ENCODE measurements at places on chromosomes 12 and 14. TPM values are rescaled to one million over a fixed set of nuclear protein-coding genes. Genes with fewer than 3 reads are reported as not detected.

DNA sequence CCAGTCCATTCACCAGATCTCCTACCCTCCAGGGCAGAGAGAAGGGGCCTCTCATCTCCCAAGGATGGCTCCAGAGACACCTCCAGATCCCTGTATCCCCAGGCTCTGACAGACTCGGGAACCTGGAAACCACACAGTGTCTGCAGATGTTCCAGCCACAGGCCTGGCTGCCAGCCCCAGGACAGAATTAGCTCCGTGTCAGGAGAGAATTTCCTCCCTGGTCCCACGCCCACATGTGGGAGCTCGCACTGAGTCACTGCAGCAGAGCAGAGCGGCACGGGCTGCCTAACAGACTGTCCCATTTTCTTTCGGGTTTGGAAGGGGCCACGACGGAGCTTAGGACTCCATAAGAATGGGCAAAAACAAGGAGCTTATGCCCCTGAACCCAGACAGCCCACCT is 33.6 kb downstream of the CMKLR1 start:
- no peak for DNase-seq

DNA sequence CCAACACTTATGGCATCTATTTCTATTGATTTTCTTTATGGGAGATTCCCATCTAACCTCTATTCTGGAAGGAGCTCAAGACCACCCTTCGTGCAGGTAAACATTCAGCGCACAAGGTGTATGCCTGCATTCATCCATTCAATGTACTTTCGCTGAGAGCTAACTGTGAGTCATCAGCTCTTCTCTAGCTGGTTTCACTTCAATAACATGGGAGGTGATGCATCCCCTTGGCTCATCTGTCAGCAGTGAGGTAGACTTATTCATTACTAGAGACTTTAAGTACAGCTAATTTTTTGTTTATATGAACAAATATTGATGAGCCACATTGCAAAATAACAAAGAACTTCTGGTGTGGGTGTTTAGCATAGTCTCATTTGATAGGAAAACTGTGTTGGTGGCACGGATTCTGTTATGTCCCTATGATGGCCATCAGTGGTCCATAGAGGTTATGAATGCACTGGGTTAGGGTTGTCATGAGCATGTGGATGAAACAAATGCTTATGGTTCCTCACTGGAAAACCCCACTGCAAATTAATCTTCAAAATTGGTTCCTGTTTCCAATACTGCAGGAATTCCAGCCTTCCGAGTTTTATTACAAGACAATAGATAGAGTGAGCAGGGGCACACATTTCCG is 1151.0 kb downstream of the BCL11B start:
- DNase-seq, result no peak

DNA sequence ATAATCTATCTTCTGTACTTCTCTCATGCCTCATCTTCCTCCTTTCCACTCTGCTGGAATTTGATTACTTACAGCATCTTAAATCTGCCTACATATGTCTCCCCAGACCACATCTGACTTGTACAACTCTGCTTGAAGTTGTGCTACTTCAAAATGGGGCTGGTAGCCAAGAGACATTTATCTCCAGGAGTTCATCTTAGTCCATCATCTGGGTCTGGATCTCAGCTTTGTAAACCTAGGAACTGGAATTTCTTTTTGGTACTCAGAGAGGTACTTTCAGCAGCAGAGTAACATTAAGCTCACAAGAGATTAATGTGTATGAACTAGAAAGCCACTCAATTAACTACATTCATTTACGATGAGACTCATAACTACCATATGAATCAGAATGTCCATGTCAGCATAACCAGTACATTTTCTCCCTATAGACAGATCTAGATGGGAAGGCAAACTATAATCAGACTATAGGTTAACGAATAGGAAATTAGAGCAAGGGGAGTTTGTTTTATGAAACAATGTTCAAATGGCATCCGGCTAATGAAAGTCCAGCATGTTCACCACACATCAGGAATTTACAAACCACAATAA is 178.8 kb downstream of the CEP128 start:
- no peak for DNase-seq

GRCh38 chr12:95396849-95397468 is 77.0 kb upstream of the METAP2 start:
- no peak for DNase-seq

DNA sequence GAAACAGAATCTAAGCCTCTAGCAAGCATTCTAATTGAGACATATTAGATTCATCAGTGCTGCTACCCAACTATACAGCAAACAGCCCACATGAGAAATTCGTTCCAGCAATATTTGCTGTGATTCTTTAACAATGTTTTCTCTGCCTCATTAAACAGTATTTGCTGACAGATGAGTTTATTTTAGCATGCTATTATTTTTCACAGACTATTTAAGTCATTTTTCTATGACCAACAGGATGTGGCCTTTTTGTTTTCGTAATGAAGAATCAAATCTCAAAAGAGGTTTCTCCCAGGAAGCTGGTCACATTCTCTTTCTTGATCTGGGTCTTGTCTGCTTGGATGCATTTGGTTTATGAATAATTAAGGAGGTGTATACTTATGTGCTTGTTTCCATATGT is 23.2 kb upstream of the SERPINA12 start:
- no peak for DNase-seq

GRCh38 chr12:124809878-124810277 is 53.8 kb downstream of the SCARB1 start:
- DNase-seq, result no peak

DNA sequence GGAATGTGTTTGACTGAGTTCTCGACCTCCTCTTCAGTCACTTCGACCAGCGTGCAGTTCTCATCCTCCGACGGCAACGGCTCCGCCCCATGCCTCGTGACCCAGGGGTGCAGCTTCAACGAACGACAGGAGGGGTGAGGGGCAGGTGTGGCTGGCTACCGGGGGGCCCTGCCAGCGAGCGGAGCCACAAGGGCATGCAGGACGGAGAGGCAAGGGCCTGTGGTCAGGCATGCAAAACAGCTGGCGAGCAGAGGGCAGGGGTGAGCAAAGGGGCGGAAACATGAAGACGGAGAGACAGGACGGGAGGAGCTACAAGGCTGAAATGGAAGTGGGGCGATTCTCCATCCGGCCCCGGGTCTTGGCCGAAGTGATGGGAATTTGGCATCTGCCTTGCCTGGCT is 38.7 kb downstream of the P2RX4 start:
- DNase-seq, result no peak

DNA sequence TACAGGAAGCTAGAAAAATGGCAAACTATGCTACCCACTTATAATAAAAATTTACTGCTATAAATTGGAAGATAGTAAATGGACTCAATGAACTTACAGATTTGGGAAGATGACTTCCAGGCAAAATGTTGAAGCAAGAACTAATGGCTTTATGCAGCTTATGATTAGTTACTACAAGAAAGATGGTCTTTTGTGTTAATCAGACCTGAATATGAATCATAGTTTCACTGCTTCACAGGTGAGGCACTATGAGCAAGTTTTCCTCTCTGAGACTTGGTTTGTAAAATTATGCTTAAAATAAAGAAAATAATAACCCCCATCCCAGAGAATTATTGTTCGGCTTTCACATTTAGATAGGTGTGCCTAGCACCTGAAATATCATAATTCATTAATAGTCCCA is 19.8 kb upstream of the DCN start:
- DNase-seq, result no peak

- no peak for DNase-seq
Measured at GRCh38 chr14:60984196-60984595, 3.2 kb downstream of the SLC38A6 start.

- no peak for DNase-seq
Measured at GRCh38 chr12:58583529-58583928, 336.8 kb downstream of the LRIG3 start.

DNA sequence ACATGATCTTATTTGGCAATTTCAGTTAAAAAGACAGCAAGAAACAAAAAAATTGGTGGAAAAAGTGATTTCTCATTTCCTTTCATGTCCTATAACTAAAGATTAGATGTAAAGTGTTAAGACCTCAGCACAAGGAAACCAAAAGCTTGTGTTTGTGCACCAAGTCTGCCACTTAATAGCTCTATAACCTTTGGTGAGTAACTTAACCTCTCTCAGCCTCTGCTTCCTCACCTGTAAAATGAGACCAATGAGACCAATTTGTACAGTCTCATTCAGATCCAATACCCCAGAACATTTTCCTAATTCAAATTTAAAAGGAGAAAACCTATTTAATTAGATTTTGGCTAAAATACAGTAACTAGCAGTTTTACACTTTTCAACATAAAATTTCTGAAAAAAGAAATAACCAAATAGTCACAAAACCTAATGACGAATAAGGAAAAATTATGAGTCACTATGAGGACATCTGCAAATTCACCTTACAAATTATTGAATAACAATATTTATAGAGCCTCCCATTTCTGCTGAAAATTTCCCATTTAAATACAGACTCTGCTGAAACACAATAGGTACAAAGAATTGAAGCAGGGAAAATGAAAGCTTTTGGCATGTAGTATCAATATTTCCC is 71.1 kb downstream of the EPS8 start:
- peak; percentile 22 for DNase-seq

DNA sequence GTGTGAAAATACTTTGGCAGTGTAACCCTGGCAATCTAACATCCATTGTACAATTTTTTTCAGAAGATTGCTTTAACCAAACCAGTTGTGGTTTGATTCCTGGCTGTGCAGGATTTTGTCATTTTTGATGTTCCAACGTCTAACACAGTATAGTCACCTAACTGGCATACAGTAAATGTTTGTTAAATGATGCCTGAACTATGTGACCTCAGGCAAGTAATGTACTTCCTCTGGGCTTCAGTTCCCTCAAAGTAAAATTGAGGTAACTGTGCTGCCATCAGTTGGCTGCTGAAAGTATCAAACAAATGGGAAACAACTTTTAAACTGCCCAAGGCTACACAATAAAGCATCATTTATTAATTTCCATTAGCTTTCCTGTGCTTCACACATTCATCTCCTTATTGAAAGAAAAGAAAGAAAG is 4.3 kb downstream of the TM7SF3 start:
- peak; percentile 8 for DNase-seq

DNA sequence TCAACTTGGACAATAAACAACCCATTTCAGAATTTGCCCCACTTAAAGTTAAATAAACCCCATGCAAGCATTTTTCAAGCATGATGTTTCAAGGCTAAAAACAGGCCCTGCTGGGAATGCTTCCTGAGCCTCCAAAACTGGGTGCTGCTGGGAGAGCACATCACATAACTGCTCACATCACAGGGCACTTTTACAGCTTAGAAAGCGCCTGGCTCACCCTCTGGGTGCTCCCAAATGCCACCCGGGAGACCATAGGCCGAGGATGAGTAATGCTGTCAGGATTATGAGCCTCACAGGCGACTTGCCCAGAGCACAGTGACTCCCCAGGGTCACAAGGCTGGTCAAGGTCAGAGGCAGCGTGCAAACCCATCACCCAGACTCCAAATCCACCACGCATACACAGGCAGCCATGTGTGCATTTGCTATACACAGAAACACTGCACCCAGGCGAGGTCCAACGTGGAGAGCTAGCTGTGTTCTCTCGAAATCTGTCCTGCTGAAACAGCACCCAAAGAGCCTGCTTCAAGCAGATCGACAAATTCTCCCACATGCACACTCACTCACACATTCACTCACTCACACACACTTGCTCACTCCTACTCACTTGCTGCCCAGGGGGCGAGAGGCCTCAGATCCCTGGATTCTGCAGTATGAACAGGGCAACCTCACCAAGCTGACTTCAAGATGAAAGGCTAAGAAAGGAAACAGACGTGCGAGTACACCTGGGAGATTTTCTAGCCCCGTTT is 58.7 kb downstream of the ITPK1 start:
- DNase-seq, result no peak

DNA sequence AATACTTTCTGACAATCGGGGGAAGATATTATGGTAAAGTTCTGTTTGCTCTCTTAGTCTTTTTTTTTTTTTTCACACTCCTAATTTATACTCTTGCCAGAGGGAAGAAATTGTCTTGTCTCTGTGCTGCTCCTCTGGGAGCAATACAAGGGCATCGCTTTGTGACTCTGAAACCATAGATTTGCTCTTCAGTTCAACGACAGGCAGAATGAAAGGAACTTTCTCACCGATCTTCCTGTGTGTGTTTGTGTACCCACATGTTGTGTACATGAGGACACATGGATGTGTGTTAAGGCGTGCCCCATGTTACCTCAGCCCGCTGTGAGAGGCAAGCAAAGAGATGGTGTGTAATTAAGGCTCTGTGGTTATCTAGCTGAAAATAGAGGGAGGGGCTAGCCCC is 457.6 kb downstream of the EGLN3 start:
- DNase-seq, result no peak

DNA sequence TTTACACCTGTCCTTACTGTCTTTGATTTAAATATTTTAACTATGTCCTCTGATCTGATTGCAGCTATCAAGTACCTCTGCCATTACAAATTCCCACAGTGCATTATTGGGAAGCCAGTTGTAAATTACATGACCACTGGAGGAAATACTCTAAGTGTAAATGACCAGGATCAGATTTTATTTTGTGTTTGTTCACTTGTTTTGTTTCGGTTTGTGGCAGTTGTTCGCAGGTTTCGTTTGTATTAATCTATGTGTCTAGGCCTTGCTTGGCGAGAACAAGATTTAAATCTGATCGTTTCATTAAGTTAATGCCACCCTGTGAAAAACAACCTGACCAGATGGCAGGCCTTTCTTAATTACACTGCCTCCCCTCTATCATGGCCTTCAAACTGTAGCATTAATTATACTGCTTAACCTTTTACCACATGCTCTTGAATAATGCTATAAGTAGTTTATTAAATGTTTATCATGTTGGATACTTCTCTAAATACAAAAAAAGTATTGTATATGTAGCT is 990.1 kb downstream of the TMTC2 start:
- DNase-seq, result no peak

DNA sequence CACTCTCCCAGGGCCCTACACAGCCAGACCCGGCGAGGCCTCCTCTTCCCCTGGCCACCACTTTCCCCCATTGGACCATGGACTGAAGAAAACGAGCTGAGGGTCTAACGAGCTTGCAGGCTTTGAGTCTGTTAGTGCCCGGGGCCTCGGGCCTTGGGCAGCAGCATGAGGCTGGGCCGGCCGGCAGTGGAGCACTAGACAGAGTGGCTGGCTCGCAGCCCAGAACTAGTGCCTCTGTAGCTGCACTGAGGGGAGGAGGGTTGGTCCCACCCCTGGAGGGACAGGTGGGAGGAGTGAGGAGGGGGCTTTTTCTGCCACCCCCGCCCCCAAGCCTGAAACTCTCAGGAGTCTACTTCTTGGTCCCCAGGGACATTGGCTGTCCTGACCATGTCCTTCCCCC is 38.7 kb downstream of the SLC6A12 start:
- DNase-seq, result no peak

TAS2R9 gene
- total RNA-seq, result not detected

NKX2-1 gene
- total RNA-seq, result not detected

NXPH4 gene
- total RNA-seq, result not detected

KRT81 gene
- not detected for total RNA-seq

CHGA gene
- total RNA-seq, result not detected

BCL11B gene
- total RNA-seq, result 0.07 TPM

LPAR5 gene
- not detected for total RNA-seq

VDR gene
- total RNA-seq, result 0.48 TPM

TSPAN9 gene
- 66.8 TPM for total RNA-seq

KRT73 gene
- total RNA-seq, result not detected

NELL2 gene
- total RNA-seq, result 0.62 TPM

MYF5 gene
- total RNA-seq, result not detected

ATN1 gene
- total RNA-seq, result 122 TPM

All from endothelial cell of umbilical vein (primary cell).